H4 (cell line): ENCODE measurements at places on chromosomes 6 and 20. TPM values are rescaled to one million over a fixed set of nuclear protein-coding genes. Genes with fewer than 3 reads are reported as not detected.

GRCh38 chr6:43269273-43270007, 26.2 kb downstream of the TTBK1 start:
- DNase-seq = no peak

DNA sequence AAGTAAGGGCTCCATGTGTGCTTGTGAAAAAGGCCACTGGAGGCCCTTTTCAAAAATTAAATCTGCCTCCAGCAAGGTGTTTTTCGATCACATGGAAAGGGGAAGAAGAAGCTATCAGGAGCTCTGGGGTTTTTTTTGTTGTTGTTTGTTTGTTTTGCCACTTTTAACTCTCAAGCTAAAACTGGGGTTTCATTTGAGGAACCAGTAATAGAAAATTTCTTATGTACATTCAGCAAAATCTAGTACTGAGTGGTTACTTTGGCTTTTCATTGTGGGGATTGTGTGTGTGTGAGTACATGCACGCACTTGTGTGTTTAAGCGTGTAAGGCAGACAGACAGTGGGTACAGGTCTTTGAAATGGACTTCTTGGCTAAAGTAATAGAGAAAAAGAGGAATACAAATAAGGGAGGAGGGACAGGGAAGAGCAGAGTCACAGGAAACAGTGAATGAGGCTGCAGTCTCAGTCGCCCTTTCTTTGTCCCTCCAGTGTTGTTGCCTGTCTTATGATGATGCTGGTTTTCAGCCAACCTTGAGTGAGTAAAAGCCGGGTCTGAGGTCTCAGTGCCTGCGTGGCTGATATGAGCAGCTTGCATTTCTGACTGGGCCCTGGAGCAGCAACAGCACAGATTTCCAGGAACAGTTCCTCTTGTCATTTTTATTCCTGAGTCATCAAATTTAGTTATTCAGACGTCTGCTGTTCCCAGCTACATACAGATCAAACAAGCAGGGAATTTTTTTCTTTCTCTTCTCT, 26.2 kb downstream of the SLC16A10 start:
- DNase-seq = peak; percentile 46

GRCh38 chr6:46715141-46715540, 20.0 kb downstream of the PLA2G7 start:
- no peak for DNase-seq

ENPP5 gene
- 0.89 and 1.1 TPM in 2 replicates for total RNA-seq

FGD2 gene
- not detected in 2 replicates for total RNA-seq
